ENCODE measurements at places on chromosomes 1 and 21. TPM values are rescaled to one million over a fixed set of nuclear protein-coding genes. Genes with fewer than 3 reads are reported as not detected.

The IFFO2 gene
- total RNA-seq = 7.1 TPM

The LCE3C gene
- not detected for total RNA-seq

The SPRR3 gene
- total RNA-seq = not detected

The ZBED6 gene
- 24.2 TPM for total RNA-seq

DNA sequence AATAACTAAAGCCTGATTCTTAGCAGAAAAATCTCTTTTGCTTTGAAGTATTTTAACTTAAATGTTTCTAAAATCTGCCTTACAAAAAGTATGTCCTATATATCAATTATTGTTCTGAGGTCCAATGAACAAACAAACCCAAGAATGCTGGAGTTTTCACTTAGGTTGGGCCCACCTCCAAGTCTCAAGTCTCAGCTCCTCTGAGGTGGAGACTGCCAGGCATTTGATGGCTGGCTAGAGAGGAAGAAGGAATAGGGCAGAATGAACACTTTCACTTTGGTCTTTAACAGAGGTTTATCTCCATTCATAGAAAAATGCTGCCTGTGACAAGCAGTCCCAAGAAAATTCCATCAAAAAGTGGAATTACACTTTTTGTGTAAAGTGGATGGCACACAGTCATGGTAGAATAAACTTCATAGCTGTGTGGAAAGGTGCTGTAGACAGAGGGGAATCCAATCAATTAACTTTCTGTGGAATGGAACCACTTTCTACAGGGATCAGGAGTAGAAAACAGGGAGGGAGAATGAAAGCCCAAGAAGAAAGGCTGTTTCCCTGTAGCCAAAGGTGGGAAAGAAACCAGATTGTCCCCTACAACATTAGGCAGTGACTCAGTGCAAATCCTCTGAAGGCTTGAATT lies 349.4 kb upstream of the RUNX1 start:
- no peak for DNase-seq

GRCh38 chr1:63545780-63546179 lies 22.5 kb downstream of the EFCAB7 start:
- no peak for DNase-seq

- DNase-seq = no peak
Observed at GRCh38 chr21:41583274-41583790, 75.4 kb upstream of the TMPRSS2 start.
